ENCODE measurements at places on chromosomes 3 and 15.
A peak's percentile ranks its signal among the peaks of the same experiment; 100 is the strongest.

- no peak for DNase-seq
Measured at GRCh38 chr3:2061360-2061759, 37.3 kb upstream of the CNTN4 start.

GRCh38 chr3:79086514-79086913 is 681.3 kb downstream of the ROBO1 start:
- no peak for DNase-seq

DNA sequence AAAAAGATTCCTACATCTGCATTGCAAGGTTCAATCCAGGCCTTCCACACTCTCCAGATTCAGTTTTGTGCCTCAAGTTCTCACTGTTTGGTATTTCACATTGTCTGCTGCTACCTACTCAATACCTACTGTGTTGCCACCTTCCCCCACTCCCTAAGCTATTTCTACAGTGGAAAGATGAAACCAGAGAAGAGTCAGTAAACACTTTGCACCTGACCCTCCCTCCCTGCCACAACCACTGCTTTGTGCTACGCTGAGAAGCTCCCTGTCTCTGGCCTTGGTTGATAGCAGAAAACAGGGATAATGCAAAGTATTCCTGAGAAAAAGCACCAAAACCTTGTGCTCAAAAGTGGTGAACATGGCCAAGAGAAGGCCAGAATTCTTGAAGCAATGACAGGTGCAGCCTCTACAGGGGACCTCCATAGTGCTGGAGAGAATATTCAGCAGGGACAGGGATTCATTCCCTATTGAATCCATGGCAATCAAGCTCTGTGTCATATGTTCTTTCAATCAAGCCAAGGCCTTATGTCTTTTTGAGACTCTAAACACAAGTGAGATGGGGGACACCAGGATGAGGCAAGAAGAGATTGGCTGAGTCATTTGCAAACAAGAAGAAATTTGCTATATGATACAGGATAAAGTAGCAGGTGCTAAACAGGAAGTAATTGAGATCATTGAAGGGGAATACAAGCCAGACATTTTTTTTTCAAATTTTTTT is 83.5 kb upstream of the LIPC start:
- DNase-seq = peak; percentile 21

- peak; percentile 79 for DNase-seq
Measured at GRCh38 chr3:58474348-58474911, 17.5 kb upstream of the KCTD6 start.

DNA sequence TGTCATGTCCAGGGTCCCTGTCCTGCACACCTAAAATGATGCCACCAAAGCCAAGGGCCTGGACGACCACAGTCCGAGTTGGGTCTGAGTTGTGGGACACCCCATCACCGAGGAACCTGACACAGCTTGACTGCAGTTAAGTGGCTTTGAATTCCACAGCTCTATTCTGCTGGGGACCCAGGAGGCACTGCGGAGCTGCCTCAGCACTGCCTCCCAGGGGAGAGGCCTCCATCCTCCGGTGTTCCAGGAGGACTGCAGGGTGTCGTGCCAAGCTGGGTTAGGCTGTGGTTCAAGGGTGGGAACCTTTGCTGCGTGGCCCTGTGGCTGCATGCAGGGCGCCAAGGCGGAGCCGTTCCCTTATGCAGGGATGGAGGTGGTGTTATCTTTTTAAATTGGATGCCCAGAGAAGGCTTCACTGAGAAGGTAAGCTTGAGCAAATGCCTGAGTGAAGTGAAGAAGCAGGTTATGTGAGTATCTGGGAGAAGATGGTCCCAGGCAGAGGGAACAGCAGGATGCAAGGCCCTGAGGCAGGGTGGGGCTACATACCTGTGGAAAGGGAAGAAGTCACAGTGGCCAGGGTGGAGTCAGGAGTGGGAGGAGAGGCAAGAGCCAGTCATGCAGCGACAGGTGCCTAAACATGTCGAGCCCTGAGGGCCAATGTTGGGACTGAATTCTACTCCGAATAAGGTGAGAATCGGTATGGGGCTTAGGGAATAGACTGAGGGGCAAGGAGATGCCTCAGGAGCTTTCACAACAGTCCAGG is 144.8 kb downstream of the TPRA1 start:
- no peak for DNase-seq

GRCh38 chr15:49644364-49644794 is 23.5 kb downstream of the DTWD1 start:
- DNase-seq = no peak

- DNase-seq = no peak
Measured at GRCh38 chr15:32967521-32967920, 227.0 kb downstream of the FMN1 start.

DNA sequence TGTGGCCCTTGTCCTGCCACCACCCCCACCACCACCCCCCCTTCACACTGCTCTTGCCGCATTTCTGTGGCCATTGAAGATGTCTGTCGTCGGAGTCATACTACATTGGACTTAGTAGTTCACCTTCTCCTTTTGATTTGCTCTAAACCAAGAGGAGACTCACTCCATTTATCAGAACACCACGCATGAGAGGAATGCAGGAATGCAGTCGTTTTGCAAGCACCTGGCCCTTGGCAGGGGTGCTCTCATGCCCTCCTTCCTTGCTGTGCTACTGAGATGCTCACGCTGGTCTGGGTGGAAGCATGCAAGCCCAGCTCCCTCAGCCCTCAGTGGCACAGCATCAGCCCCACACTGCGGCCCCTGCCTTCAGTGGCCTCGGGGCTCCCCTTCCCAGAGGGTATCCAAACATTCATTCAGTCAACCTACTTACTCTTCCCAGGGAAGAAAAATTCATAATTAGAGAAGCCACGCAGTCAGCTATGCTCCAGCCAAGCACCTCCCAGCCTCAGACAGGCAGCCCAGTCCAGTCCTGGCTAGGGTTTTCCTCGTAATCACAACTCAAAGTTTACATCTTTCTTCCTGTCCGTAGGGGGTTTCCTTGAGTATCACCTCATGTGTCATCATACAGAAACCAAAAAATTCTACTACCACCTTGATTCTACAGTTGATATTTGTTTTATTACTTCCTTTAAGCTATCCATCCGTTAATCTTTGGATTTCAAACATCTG is 520.0 kb downstream of the GABRG3 start:
- no peak for DNase-seq

- no peak for DNase-seq
Measured at GRCh38 chr3:113844622-113845222, 6.1 kb downstream of the GRAMD1C start.

- DNase-seq = no peak
Measured at GRCh38 chr15:92576597-92577200, 78.9 kb downstream of the FAM174B start.

GRCh38 chr3:54565956-54566355 is 361.9 kb downstream of the LRTM1 start:
- DNase-seq = no peak

DNA sequence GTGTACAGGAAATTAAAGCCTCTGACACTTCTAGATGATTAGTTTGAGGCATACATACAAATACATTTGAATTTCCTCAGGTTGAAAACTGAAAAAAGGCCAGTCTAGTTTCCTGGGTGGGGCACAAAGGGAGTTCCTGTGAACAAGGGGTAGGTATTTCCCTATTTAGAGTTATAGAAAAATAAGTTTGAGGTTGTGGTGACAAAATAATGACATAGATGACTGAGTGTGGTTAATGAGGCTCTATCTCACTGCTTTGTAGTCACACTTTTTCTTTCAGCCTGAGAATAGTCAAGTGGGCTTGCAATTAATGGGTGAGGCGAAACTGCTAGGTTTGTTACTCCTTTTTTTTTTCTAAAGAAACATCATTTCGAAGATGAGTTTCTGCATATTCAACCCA is 4.3 kb downstream of the SLCO3A1 start:
- peak; percentile 78 for DNase-seq

DNA sequence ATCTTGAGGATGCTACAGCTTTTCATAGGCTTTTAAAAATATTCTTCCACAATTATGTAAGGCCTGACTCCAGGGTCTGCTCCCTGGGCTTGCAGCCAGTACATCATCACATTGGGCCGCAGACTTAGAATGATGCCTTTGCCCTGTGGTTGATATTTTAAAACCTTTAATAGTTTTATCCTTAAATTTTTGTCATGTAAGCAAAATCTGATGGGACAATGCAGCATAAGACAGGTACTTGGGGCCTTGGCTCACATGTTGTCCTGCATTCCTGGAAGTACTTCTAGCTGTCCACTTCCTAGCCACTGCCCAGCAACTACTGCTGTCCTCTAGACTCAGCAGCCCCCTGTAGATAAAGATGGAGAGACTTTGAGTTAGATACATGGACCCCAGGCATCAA is 197.3 kb upstream of the SLITRK3 start:
- DNase-seq = no peak

GRCh38 chr3:106261915-106262683 is 393.3 kb upstream of the CBLB start:
- DNase-seq = no peak

DNA sequence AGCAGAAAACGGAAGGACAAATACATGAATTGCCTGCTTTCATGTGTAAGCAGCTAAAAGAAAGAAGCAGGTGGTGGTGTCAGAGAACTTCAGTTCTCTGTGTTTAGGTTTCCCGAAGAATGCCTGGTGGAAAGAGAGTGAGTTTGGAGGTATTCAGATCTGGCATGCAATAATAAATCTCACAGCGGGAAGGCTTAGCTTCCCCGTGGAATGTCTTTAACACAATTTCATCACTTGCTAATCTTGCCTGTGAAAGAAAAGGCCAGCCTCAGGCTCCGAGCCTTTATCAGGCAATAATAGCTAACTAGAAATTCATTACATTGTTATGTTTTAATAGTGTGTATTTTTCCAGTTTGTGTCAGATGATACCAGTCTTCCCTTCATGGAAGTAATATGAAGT is 220.3 kb downstream of the PDZRN3 start:
- no peak for DNase-seq

DNA sequence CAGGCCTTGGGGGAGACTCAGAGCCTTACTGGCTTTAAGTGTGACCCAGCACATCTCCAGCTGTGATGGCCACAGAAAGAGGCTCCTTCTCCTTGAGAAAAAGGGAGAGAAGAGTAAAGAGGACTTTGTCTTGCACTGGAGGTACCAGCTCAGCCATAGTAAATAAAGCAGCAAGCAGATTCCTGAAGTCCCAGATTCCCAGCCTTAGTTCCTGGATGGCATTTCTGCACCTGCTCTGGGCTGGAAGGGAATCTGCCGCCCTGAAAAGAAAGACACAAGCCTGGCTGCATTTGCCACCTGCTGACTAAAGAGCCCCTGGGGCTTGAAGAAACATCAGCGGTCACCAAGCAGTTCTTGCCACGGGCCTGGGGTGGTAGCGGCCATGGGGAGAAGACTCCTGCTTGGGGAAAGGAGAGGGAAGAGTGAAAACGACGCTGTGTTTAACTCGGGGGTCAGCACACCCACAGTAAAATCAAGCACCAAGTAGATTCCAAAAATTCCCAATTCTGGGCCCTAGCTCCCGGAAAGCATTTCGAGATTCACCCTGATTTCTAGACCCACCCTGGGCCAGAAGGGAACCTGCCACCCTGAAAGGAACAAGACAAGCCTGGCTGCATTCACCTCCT is 24.2 kb upstream of the TNK2 start:
- DNase-seq = no peak

DNA sequence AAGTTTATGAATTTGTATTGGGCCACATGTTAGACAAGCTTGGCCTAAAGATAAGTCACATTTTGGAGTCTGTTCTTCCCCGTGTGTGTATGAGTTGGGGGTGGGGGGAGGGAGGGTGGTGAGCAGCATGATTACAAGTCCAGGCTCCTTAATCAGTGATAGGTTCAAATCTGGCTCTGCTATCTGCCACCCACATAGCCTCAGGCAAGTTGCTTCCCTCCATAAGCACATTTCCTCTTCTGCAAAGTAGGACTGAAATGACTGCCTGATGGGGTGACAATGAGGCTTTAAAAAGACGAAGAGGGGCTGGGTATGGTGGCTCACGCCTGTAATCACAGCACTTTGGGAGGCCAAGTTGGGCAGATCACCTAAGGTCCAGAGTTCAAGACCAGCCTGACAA is 1.1 kb upstream of the SPATA12 start:
- peak; percentile 63 for DNase-seq

- no peak for DNase-seq
Measured at GRCh38 chr3:46575577-46576222, 9.6 kb upstream of the LRRC2 start.

GRCh38 chr15:51830276-51830806 is 888 bp downstream of the TMOD3 start:
- DNase-seq = no peak

DNA sequence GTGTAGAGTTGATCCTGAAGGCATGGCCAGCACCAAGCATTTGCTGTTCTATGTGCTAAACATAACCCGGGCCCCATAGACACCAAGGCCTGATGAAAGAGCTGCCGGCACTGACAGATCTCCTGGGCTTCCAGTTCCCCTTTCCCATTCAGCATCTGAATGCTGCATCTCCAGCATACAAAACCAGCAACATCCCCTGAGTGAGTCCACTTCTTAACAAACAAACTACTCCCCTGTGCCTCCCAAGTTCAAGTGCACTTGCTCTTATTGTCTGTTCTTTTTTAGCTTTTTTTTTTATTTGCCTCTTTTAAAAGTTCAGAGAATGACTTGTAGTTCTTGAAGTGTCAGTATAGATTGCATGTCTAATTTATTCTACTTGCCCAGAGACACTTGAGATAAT is 156.0 kb downstream of the EDEM1 start:
- no peak for DNase-seq

DNA sequence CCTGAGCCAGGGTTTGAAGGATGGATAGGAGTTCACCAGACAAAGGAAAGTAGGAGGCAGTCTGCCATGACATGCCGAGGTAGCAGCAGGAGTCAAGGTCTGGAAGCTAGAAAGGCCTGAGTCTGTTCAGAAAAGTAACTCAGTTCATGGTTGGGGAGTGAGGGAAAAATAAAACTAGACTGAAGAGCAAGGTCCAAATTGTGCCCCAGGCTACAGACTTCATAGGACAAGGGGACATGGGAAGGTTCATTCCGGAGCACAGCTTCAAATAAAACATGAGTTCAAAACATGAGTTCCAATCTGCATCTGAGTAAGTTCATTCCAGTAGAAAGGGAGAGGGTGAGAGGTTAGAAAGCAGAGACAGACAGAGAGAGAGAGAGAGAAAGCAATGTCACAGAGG is 39.7 kb downstream of the BFSP2 start:
- no peak for DNase-seq

GRCh38 chr3:109784852-109785631 is 447.7 kb upstream of the DPPA4 start:
- no peak for DNase-seq

- no peak for DNase-seq
Measured at GRCh38 chr15:73196113-73196512, 143.8 kb downstream of the NEO1 start.

GRCh38 chr15:83163032-83163431 is 44.6 kb downstream of the HDGFL3 start:
- no peak for DNase-seq

DNA sequence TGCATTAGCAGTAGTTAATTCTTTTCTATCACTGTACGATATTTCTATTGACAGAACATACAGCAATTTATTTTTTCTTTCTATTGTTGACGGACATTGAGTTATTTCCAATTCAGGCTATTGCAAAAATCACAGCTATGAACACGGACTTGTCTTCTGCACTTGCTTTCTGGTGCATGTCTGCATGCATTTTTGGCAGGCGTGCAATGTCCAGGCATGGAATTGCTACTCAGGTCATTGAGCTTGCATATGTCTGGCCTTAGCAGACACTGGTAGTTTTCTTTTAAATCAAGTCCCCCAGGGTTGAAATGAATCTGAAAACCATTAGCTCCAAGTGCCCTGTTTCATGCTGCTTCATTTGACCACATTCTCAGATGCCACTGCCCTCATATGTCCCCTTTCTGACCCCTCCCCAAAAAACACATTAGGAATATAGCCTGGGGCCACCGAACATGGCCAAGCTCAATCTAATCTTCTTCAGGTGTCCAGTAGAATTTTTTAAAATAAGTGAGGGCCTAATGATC is 72.8 kb downstream of the LRIG1 start:
- DNase-seq = no peak

- no peak for DNase-seq
Measured at GRCh38 chr3:52791366-52791765, 3.2 kb upstream of the ITIH3 start.

All from CD14-positive monocyte (primary cell).